ENCODE measurements at places on chromosomes 2 and 18.
A peak's percentile ranks its signal among the peaks of the same experiment; 100 is the strongest.

DNA sequence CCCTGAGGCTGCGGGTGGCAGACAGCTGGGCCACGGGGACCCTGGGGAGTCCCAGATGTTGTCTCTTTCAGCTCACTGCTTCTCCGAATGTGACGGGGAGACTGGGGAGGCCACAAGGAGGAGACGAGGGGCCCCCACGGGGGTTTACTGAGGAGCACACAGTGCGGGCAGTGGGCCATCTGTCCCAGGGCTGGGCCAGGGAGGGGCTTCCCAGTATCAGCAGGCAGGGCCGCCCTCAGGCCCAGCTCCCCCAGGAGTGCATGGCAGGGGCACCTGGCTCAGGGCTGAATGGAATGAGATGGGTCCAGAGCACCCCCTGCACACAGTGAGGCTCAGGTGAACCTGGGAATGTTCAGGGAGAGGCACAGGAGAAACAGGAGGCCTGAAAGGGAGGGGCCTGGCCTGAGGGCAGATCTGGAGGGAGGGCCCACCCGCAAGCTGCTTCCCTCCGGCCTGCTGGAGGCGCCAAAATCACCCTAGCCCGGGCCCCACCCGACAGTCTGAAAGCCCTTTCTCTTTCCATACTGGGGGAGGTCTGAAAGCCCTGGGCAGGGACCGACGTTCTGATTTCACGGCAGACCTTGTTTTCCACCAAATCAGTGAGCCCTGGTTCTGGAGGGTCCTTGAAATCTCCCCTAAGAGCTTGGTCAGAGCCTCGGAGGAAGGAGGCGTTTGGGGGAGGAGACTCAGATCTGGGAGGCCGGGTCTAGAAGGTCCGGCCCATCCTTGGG is 35.5 kb upstream of the PTMA start:
- no peak overlapping the region for H3K4me3 ChIP-seq
- peak overlapping the region; percentile 94 for H3K27ac ChIP-seq

DNA sequence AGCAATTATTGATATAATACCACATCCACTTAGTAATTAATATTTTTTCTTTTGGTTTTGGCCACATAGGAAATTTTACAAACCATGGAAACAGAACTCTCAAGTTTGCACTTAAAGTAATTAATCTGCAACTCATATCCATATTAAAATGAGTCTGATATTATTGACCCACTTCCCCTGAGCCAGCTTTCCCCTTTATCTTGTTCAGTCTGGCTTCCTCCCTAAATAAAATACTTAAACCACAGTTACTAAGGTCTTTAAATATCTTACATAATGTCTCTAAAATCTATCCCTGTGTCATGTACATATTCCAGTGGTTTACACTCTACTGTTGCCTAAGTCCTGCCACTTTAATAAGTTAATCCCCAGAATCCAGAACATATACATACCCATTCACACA is 564.9 kb upstream of the FSHR start:
- no peaks in the 10 kb centered on the region for H3K4me1 ChIP-seq
- no peak overlapping the region for H3K27ac ChIP-seq
- no peak overlapping the region for H3K4me3 ChIP-seq
- H3K27me3 ChIP-seq = no peaks in the 10 kb centered on the region
- no peaks in the 10 kb centered on the region for H3K36me3 ChIP-seq

GRCh38 chr2:163717993-163718680 is 17.7 kb downstream of the FIGN start:
- H3K27me3 ChIP-seq = no peaks in the 10 kb centered on the region
- no peak for DNase-seq
- no peaks in the 10 kb centered on the region for H3K4me1 ChIP-seq
- no peaks in the 10 kb centered on the region for H3K36me3 ChIP-seq
- no peak overlapping the region for H3K27ac ChIP-seq
- H3K4me3 ChIP-seq = no peak overlapping the region

DNA sequence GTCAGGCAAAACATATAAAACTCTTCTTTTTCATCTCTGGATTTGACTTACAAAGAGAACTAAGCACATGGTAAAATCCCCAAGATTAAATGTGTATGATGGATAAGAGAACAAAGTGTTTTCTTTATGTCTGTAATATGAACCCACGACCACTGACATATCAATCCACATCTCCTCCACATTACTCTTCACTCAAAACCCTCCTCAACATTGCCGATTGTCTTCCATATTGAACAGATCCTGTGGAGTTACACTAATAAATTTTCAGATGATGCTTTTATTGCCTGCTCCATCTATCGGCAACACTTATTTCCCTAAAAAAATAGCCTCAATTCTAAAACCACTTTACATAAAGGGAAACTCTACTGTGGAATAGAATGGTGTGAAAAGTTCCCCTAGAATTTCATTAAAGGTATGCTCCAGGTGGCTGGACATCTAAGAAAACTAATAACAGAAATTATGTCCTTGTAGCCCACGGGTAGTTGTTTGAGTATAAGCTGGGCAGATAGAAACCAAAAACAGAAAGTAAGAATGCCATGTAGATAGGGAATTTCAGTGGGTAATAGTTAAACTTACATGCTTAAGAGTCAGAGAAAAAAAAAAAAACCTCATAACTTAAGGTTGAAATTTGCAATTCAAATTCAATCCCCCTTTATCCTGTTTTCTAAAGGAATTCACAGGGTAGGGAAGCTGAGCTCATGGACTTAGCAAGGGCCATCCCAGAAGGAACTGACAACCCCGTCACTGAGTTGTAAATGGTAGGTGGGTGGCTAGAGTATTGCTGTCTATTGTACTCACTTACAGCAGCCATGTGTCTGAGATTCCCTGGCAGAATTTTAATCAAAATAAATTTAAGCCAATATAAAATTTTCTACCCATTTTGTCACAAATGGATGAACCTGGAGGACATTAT is 305.4 kb upstream of the LYPD1 start:
- no peak for DNase-seq
- H3K27ac ChIP-seq = no peak overlapping the region
- H3K27me3 ChIP-seq = no peaks in the 10 kb centered on the region
- H3K4me1 ChIP-seq = no peaks in the 10 kb centered on the region
- no peaks in the 10 kb centered on the region for H3K36me3 ChIP-seq
- no peak overlapping the region for H3K4me3 ChIP-seq

GRCh38 chr2:145302451-145302850 is 782.5 kb upstream of the ZEB2 start:
- DNase-seq = no peak
- H3K36me3 ChIP-seq = no peaks in the 10 kb centered on the region
- H3K4me3 ChIP-seq = no peak overlapping the region
- H3K4me1 ChIP-seq = no peaks in the 10 kb centered on the region
- no peaks in the 10 kb centered on the region for H3K27me3 ChIP-seq

GRCh38 chr2:88545118-88545517 is 82.1 kb downstream of the EIF2AK3 start:
- no peaks in the 10 kb centered on the region for H3K36me3 ChIP-seq
- no peaks in the 10 kb centered on the region for H3K4me1 ChIP-seq
- no peak for DNase-seq

DNA sequence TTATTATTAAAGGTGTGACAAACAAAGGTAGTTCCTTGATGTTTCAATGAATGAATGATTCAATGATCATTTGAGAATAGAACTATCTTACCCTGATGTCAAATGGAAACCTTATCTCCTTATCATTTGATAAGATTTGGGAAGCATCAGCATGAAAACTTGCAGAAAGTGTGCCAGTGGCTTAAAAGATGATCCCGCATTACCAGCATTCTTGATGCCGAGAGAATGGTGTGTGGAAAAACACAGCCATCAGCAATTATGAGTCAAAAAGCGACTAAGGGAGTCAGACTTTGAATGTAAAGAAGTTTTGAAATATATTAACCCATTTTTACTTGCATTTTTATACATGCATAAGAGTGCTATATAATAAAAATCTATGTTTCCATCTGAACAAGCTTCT is 93.7 kb downstream of the MAIP1 start:
- H3K4me3 ChIP-seq = no peak overlapping the region
- no peak for DNase-seq
- no peaks in the 10 kb centered on the region for H3K36me3 ChIP-seq
- no peak overlapping the region for H3K27ac ChIP-seq
- H3K4me1 ChIP-seq = no peaks in the 10 kb centered on the region

DNA sequence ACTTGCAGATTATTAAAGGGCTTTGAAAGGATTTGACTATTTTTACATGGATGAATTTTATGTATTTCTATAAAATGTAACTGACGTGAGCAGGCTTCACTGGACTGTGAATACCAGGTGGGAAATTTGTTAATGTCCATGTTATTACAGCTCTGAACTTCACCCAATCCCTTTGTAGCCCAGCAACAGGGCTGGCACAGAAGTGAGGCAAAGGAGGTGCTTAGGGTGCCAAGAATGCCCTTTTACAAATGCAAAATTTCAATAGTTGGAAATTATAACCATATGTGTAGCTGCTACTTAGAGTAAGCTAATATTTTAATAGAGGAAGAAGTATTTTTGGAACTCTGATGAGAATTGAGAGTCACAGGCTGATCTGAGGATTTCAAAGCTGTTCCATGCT is 53.7 kb upstream of the FAM98A start:
- no peaks in the 10 kb centered on the region for H3K36me3 ChIP-seq
- H3K27ac ChIP-seq = no peak overlapping the region
- H3K4me1 ChIP-seq = no peaks in the 10 kb centered on the region

- no peak overlapping the region for H3K27ac ChIP-seq
- no peak overlapping the region for H3K4me3 ChIP-seq
These were observed 221.1 kb downstream of the C1D start for GRCh38 chr2:67841711-67842110.

- no peak overlapping the region for H3K4me3 ChIP-seq
- H3K27ac ChIP-seq = no peak overlapping the region
- no peak for DNase-seq
- no peaks in the 10 kb centered on the region for H3K27me3 ChIP-seq
- H3K36me3 ChIP-seq = no peaks in the 10 kb centered on the region
These were observed 22.0 kb upstream of the GMPPA start for GRCh38 chr2:219476652-219477151.

- H3K36me3 ChIP-seq = no peaks in the 10 kb centered on the region
- peaks cover 90% of the 10 kb centered on the region for H3K27me3 ChIP-seq
- no peak overlapping the region for H3K4me3 ChIP-seq
- H3K27ac ChIP-seq = no peak overlapping the region
These were observed 2.4 kb upstream of the HOXD12 start for GRCh38 chr2:176096986-176097819.

- H3K27ac ChIP-seq = no peak overlapping the region
- no peaks in the 10 kb centered on the region for H3K4me1 ChIP-seq
- no peak overlapping the region for H3K4me3 ChIP-seq
- no peaks in the 10 kb centered on the region for H3K27me3 ChIP-seq
- no peak for DNase-seq
- no peaks in the 10 kb centered on the region for H3K36me3 ChIP-seq
These were observed 110.2 kb downstream of the TDRD15 start for GRCh38 chr2:21234001-21234400.

GRCh38 chr2:66555501-66556324 is 120.8 kb downstream of the MEIS1 start:
- peaks cover 6% of the 10 kb centered on the region for H3K27me3 ChIP-seq
- no peaks in the 10 kb centered on the region for H3K36me3 ChIP-seq
- peaks cover 4% of the 10 kb centered on the region for H3K4me1 ChIP-seq
- DNase-seq = no peak

DNA sequence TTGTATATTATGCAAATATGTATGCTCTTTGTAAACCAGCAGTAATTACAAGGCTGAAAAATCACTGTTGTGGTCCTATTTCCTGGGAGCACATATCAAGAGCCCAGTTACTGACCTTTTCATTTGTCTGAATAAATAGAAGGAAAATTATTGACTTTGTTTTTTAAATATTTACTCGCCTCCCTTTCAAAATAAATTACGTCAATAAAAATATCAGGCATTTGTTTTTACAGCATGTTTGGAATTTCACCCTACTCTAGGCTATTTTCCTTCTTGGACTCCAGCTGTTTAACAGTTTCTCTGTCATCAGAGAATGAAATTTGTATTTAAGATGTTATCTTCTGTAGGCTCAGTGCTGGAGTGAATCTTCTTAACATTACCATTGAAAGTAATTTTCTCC is 59.9 kb upstream of the LRATD1 start:
- no peak for DNase-seq
- H3K27me3 ChIP-seq = no peaks in the 10 kb centered on the region
- H3K27ac ChIP-seq = no peak overlapping the region
- H3K4me1 ChIP-seq = no peaks in the 10 kb centered on the region
- H3K36me3 ChIP-seq = no peaks in the 10 kb centered on the region
- no peak overlapping the region for H3K4me3 ChIP-seq

GRCh38 chr18:38940475-38940862 is 1374.9 kb upstream of the CELF4 start:
- H3K4me3 ChIP-seq = no peak overlapping the region
- no peak for DNase-seq
- H3K36me3 ChIP-seq = no peaks in the 10 kb centered on the region
